Stimulated activated CD4-positive, alpha-beta T cell treated with anti-CD3 and anti-CD28 coated beads, Interleukin-2, amount 100 ng/mL, for 48 hours (primary cell): ENCODE measurements at places on chromosomes 1 and 21.

DNA sequence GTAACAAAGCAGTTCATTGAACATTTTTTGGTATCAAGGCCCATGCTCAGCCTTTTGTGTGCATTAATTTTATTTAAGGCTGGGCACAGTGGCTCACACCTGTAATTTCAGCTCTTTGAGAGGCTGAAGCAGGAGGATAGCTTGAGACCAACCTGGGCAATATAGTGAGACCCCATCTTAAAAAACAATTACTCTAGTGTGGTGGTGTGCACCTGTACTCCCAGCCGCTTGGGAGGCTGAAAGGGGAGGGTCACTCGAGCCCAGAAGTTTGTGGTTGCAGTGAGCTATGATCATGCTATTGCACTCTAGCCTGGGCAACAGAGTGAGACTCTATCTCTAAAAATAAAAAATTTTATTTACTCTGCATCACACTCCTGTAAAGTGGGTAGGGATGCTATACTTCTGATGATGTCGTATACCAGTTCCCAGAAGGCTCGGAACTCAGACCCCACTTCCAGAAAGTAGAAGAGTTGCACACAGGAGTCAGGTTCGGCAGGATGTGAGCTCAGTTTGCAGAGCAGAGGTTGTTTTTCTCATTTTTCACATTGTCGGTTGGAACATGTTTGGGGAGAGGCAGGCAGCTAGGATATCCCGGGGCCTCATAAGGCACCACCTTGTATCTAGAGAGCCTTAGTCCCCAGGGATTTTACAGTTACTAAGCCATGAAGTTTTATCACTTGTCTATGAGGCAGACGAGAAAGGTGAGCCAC, 144.6 kb downstream of the GALNT2 start:
- DNase-seq, result no peak

- no peak for DNase-seq
Measured at GRCh38 chr1:1539310-1540089, 924 bp downstream of the TMEM240 start.

- DNase-seq, result no peak
Measured at GRCh38 chr1:234546890-234547788, 62.8 kb downstream of the IRF2BP2 start.

GRCh38 chr1:150237746-150238145, 1.8 kb upstream of the ANP32E start:
- no peak for DNase-seq

- DNase-seq, result no peak
Measured at GRCh38 chr1:85577419-85578320, 2.9 kb upstream of the CCN1 start.

DNA sequence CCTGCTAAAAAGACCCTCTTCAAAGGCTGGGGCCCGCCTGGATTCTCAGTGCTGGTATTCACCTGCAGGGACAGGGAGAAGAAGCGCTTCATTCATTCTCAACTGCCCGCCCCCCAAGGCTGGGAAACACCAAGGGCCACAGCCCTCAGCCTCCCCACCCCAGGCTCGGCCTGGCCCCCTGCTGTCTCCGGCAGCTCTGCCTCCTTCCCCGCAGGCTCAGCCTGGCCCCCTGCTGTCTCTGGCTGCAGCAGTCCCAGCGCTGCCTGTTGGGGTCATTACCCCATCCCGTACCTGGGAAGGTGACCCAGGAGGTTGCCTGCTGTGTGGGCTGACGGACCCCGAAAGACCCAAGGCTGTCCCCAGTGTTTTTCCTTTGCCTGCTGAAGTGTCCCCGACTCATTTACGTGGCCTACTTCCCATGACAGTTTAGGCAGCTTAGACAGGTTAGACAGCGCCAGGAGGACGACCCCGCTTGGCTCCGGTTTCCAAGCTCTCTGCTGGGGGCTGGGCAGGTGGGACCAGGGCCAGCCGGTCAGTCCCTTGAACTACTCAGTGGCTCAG, 22.9 kb upstream of the CLSTN1 start:
- DNase-seq, result no peak

GRCh38 chr1:16375521-16376340, 8.7 kb downstream of the SZRD1 start:
- DNase-seq, result no peak
